ENCODE measurements at places on chromosomes 1 and 21.

DNA sequence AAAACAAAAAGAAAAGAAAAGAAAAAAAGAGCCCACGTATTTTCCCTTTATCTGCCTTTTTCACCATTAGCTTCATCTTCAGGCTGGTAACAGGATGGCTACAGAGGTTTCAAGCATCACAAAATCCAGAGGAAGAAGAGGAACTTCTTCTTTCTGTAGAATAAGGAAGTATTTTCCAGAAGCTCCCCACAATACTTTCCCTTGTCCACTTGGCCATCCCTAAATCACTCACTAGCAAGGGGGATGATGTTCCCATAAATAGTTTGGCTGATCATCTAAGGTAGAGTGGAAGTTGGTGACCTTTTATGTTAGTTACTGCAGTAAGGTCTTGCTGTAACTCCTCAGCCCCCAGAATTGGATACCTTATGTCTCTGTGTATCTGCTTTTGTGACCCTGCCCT, 45.1 kb upstream of the RNF11 start:
- DNase-seq = no peak

GRCh38 chr1:24567792-24568388, 12.0 kb downstream of the NCMAP start:
- no peak for DNase-seq

- DNase-seq = no peak
These were observed 5.8 kb downstream of the ATP1A4 start for GRCh38 chr1:160157174-160157573.

- no peak for DNase-seq
These were observed 101.9 kb downstream of the ZNF644 start for GRCh38 chr1:90919900-90920299.

GRCh38 chr1:227429447-227430359, 111.4 kb upstream of the CDC42BPA start:
- no peak for DNase-seq

GRCh38 chr1:16302709-16303627, 49.3 kb downstream of the FBXO42 start:
- no peak for DNase-seq

DNA sequence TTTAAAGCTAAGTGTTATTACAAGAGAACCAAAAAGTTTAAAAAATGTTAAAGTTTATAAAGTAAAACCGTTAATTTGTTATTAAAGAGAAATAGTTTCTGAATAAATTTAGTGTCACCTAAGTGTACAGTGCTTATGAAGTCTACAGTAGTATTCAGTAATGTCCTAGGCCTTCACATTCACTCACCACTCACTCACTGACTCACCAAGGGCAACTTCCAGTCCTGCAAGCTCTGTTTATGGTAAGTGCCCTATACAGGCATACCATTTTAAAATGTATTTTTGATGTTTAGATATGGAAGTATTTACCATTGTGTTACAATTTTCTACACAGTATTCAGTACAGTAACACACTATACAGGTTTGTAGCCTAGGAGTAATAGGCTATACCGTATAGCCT, 60.1 kb upstream of the GCLM start:
- no peak for DNase-seq

DNA sequence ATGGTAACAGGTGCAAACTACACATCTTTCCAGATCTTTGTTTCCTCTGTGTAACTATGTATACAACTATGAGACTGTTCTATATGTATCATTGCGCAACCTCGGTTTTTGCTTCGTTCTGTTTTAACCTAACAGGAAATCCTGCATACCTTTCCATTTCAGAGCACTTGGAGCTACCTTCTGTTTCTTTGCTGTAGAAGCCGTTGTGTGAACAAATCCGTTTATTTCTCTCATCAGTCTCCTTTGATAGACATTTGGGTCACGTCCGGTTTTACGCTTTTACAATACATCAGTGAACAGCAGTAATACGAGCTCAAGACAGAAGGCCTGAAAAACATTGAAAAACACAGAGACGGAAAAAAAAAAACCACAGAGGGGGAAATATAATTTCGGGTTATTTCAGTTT, 10.5 kb downstream of the ATP5IF1 start:
- peak; percentile 66 for DNase-seq

- no peak for DNase-seq
These were observed 2.6 kb downstream of the MARCKSL1 start for GRCh38 chr1:32333251-32333963.

GRCh38 chr1:30665216-30666010, 58.0 kb downstream of the MATN1 start:
- DNase-seq = no peak

- no peak for DNase-seq
These were observed 9.1 kb downstream of the INKA2 start for GRCh38 chr1:111729946-111730681.

DNA sequence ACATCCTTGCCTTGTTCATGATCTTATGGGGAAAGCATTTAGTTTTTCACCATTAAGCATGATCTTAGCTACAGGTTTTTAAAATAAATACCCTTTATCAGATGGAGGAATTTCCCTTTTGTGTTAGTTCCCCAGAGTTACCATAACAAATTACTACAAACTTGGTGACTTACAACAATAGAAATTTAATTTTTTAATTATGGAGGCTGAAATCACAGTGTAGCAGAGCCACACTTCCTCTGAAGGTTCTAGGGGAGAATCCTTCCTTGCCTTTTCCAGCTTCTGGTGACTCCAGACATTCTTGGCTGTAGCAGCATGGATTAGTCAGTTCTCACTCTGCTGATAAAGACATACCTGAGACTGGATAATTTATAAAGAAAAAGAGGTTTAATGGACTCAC, 18.5 kb downstream of the MIGA1 start:
- no peak for DNase-seq

- no peak for DNase-seq
These were observed 78.8 kb downstream of the SPSB1 start for GRCh38 chr1:9371391-9371935.

GRCh38 chr1:17588048-17588871, 48.8 kb downstream of the ARHGEF10L start:
- DNase-seq = no peak

- DNase-seq = no peak
These were observed 21.8 kb upstream of the LRRC53 start for GRCh38 chr1:74534241-74534640.

- peak; percentile 61 for DNase-seq
These were observed at the start of gene GBP4 for GRCh38 chr1:89198491-89199072. TSS of gene GBP4 (minus strand) at chr1:89198942. CDS start at chr1:89198834, 108 bp downstream.

DNA sequence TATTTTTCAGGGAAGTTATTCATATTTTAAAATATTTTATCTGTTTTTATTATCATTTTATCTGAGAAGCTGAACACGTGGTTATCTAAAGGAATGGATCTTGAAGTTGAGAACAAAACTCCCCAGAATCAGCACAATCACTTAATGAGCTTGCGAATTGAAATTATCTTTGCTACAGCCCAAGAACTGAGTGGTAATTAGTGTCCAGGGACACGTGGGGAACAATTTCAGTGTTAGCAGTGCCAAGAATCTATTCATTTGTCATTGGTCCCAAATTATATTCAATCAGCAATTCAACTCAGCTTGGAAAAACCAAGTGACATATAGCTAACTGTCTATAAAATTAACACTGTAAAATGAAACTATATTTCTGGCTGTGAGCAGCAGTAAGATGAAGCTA, 197.6 kb upstream of the UBE2U start:
- no peak for DNase-seq

DNA sequence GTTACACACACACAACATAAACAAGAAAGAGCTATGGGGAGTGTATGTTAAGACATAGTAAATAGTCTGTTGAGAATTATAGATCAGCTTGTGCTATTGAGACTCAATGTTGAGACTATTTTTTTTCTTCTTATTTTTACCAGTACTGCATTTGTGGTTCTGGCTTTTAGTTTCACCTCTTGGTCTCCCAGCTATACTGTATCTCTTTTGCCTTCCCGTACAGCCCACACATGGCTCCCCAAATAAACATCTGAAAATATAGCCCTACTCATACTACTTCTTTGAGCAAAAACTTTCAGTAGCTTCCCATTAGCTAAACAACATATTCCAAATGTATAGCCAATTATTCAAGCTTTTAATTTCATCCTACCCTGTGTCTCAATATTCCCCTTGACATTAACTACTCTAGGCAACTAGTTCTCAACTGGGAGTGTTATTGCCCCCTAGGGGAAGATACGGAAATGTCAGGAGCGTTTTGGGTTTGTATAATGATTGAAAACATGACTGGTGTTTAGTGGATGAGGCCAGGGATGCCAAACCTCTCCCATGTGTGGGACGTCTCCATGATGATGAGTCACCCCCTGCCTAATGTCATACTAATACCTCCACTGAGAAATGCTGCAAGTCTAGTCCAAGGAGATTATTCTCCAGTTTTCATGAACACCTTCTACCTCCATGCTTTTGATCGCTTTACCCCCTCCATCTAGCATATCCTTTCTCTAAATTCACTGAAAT, 6.8 kb downstream of the RPE65 start:
- peak; percentile 29 for DNase-seq

DNA sequence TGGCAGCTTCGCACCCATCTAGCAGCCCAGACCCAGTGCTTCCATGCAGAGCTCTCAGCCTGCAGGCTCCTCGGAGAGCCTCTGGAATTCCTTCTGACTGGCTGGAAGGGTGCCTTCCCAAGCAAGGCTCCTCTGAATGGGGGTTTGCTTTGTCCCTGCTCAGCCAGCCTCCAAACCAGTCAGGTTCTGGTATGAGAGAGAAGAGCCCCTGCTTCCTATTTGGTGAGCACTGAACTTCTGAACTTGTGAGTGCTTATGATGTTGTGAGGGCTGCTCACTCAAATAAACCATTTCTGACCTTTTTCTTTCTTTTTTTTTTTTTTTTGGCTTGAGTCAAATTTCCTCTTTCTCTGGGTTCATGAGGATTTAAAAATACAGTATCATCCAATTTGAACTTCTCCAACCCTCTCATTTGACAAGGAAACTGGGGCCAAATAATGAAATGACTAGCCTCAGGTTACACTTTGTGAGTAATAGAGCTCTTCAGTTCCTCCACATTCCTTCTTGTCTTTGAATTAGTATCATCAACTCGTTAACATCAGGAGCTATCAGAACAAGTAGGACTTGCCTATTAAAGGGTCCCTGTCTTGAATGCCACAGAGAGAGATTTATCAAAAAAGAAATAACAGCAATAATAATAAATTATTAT, 39.6 kb downstream of the GFI1 start:
- DNase-seq = no peak

DNA sequence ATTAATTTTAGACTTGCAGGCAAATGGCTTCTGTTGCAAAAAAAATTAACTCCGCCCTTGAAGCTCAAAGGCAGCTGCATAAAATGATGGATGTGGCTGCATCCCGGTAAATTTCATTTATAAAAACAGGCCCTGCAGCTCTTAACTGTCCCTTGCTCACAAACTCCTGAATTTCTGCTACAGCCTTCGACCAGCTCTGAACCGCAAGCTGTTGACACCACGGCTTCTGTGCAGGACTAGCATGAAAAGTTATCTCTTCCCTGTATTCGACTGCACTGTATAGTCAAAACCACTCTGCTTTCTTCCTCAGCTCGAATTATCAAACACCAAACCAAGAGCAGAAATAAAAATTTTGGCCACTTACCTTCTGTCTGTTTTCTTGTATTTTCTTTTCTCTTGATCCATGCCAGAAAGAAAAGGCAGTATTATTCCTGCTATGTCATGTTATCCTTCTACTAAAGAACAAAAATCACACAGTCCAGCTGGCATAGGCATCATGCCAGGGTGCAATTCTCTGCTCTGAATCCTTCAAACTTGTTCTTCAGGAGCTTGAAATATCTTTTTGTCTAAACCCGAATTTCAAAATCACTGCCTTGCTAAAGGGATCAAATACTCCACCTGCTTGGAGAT, 195.5 kb upstream of the NCAM2 start:
- DNase-seq = no peak

DNA sequence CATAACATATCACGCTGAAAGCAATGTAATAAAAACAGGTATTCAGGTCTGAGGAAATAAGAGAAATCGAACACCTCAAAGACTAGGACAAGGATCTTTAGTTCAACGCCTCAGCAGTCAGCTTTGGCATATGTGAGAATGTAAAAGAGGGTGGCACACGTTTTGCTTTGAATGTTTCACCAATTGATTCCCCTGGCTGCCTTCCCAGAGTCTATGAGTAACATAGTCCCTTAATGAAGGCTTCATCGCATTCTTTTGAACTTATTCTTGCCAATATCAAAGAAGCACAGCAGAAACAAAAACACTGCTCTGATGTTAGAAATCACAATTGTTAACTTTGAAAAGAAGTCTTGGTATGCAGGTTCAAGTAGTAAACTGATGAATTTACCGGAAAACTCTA, 764.8 kb downstream of the ADGRL2 start:
- no peak for DNase-seq

DNA sequence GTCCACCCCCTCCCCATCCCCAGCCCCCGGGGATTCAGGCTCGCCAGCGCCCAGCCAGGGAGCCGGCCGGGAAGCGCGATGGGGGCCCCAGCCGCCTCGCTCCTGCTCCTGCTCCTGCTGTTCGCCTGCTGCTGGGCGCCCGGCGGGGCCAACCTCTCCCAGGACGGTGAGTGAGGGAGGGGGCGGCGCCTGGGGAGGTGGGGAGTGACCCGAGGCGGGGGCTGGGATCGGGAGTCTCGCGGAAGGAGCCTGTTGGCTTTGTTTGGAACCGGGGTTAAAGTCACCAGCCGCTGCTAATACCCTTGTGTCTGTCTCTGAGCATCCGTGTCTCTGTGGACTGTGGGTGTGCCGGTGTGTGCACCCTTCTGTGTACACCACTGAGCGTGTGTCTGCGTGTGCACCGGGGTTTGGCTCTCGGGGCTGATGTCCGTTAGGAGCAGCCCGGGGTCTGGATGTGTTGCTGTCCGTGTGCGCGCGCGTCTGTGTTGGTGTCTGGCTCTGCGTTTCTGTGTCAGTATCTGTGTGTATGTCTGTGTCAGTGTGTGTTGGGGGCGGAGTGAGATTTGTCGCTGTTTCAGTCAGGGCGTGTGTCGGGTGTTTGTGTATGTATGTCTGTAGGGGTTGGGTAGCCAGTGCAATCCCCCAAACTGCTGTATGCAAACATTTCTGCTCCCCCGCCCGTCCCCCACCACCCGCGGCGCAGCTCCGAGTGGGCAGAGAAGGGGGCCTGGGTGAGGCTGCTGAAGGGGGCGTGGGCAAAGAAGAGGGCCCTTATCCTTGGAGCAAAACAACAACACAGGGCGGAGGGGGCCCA, 480 bp downstream of the CADM3 start:
- no peak for DNase-seq

Data from activated CD8-positive, alpha-beta T cell treated with anti-CD3 and anti-CD28 coated beads for 36 hours (primary cell).